ENCODE measurements at places on chromosomes 12 and 14. TPM values are rescaled to one million over a fixed set of nuclear protein-coding genes. Genes with fewer than 3 reads are reported as not detected.

The RIMBP2 gene
- total RNA-seq = 92.0 TPM

The SYCP3 gene
- total RNA-seq = 1.3 TPM

The OLR1 gene
- 3.4 TPM for total RNA-seq

The RNASE2 gene
- not detected for total RNA-seq

The MTHFD1 gene
- 39.1 TPM for total RNA-seq

The PLEKHG7 gene
- total RNA-seq = not detected

The KLRD1 gene
- total RNA-seq = 0.63 TPM

The RIPK3 gene
- not detected for total RNA-seq

The FUT8 gene
- 137 TPM for total RNA-seq

The KCNC2 gene
- total RNA-seq = 19.7 TPM

The FSCB gene
- total RNA-seq = 0.31 TPM

The LRRK2 gene
- 11.6 TPM for total RNA-seq

The TROAP gene
- total RNA-seq = 2.8 TPM

The FBLN5 gene
- total RNA-seq = 1.6 TPM

The NKX2-1 gene
- total RNA-seq = 1.6 TPM

The IL31 gene
- total RNA-seq = not detected

The AJUBA gene
- 4.7 TPM for total RNA-seq
